ENCODE measurements at places on chromosomes 5 and 9.

GRCh38 chr5:123107343-123108244 lies 18.6 kb downstream of the PRDM6 start:
- no peak for DNase-seq

- no peak for DNase-seq
Measured at GRCh38 chr9:83520292-83520691, 17.9 kb downstream of the FRMD3 start.

DNA sequence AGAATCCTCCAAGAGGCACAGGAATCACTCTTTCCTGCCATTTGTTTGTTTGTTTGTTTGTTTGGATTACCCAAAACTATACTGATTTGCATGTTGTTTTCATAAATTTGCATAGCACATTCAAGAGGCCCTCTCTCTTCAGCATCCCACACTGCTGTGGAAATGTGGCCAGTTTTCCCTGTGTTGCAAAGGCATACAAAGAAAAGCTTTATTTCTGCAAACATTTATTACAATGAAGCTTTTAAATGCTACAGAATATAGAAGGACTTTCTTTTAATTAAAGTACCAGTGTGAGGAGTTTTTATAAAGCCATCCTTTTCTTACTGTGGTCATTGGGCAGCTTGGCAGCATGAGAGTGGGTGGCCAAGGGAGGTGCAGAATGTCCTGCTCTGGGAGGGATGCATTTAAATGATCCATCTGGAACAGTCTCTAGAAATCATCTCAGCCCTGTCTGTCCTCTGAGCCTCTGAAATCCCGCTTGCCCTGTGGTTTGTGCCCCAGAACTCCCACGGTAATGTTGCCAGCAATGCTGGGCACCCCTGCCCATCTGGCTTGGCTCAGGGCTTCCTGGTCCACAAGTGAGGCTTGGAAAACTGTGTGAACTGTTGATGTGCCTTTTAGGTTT lies 356.8 kb upstream of the KIF2A start:
- DNase-seq = no peak

DNA sequence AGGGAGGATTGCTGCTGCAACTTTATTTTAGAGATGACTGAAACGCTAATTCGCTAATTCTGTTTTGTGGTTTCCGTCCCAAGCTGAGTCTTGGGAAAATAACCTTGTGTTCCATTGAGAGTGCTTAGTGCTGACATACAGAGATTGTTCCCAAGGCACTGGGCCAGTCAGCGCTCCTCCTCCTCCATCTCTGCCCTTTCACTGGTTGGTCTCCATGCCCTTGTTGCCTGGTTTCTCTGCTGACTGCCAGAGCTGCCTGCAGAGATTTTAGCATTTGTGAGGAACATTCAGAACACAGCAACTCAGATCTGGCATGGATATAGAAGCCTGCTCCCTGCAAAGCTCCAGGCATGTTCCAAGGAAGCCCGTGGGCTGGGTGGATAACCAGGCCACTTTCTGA lies 126.0 kb upstream of the IRX2 start:
- no peak for DNase-seq

- no peak for DNase-seq
Measured at GRCh38 chr5:38764937-38765391, 80.8 kb upstream of the OSMR start.

- no peak for DNase-seq
Measured at GRCh38 chr9:101671567-101671966, 66.9 kb downstream of the GRIN3A start.

DNA sequence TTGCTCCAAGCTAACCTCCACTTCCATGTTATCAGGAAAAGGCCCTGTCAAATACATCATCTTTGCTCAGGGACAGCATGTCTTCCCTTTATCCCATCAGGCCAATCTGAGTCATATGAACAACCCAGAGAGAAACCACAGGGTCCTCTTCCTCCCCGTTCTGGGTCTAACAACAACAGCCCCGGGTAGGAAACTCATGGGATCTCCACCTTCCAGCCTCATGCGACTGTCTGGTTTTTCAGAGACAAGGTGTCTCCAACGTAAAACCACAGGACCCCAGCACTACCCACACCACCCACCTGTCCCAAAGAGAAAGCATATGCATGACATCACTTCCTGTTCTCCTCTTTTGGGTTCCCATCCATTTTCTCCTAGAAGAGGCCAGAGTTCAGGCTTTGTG lies 217.9 kb downstream of the ENC1 start:
- no peak for DNase-seq

- DNase-seq = no peak
Measured at GRCh38 chr9:37575001-37575400, 1.2 kb downstream of the FBXO10 start.
